ENCODE measurements at places on chromosomes 7 and 10.

- DNase-seq, result no peak
Measured at GRCh38 chr7:81618396-81619014, 151.3 kb downstream of the HGF start.

DNA sequence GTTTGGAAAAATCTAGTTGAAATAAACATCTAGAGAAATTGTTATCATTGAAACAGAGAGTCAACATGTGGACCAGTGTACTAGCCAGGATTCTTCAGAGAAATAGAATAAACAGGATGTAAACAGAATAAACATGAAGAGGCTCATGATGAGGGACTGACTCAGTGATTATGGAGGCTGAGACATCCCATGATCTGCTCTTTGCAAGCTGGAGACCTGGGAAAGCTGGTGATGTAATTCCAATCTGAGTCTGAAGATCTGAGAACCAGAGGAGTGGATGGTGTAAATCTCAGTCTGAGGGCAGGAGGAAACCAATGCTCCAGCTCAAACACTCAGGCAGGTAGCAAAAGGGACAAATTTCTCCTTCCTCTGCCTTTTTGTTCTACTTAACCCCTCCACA is 62.9 kb upstream of the FAM180A start:
- DNase-seq, result no peak

- no peak for DNase-seq
Measured at GRCh38 chr7:66033471-66034385, 41.9 kb upstream of the ASL start.

DNA sequence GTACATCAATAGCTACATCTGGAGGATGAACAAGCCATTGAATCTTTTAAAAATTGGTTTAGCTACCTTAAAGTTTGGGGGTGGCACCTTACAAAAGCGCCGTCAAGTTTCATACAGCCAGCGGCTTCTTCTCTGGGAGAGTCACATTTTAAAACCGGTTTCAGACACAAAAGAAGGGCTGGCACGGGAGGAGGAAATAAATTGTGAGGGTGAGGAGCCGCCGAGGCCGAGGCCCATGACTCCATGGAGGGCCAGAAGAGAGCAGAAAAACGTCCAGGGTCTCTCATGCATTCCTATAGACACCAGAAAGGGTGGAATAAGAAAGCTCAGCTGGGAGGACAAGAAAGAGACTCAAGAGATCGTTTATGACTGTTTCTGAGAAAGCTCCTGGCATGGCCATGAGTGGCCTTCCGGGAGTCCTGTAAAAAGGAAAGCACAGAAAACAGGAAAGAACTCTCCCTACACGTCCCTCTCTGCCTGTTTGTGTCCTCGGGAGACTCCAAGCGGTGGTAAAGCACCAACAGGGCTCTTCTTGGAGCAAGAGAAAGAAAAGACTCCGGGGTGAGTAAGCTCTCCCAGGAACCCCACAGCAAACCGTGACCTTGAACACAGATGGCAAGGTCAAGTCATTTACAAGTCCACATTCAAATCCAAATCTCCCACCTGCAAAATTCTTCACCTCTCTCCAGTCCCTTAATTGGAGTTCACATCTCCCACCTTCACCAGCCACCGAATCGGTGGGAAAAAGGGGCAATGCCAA is 1.8 kb downstream of the FRAT2 start:
- no peak for DNase-seq

DNA sequence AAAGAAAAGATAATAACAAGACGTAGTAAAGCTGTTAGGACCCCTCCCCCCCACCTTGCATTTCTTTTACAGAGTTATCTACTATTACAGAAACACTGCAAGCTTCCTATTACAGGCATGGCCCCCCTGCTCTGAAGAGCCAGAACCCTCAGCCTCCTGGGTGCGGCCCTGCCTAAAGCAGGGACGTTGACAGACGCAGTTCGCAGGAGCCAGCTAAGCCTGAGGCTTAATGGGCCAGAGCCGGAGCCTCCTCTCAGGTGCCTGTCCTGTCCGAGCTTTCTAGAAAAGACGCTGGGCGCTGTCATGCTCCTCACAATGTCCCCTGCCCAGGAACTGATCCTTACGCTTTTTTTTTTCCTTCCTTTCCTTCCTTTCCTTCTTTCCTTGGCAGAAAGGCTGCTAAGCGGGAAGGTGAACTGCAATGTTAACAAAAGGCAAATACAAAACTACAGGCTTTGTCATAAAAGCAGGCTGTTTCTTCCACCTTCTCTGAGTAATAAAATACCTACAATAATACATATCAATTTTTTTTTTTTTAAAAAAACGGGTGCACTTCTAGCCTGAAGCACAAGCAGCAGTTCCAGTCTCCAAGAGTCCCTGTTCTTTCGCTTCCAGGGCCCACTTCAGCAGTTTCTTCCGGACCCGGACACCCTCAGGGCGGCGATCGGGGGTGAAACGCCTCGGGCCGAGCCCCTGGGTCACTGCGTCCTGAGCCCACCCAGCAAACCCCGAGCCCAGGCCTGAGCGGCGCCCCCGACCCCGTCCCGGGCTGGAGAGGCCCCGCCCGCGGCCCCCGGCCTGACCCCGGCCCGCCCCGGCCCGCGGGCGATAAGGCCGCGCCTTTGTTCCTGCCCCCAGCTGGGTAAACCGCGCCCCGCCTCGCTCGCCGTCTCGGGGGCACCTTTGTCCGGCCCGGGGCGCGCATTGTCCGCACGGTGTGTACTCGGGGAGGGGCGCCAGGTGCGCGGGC is 11.2 kb downstream of the MNX1 start:
- DNase-seq, result no peak

DNA sequence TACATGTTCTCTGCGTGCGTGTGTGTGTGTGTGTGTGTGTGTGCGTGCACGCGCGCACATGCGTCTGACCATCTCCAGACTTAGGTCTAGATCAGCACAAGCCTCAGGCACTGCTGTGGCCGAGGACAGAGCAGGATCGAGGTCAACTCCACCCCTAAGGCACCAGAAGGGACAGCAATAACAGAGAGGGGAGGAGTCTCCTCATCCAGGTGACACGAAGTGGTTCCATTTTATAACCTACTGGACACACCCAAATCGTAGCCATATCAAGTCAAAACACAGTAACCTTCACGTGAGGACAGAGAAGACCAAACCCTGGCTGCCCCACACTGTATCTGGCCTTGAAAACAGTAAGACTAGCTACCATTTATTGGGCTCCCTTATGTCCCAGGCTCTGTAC is 224.1 kb downstream of the FGFR2 start:
- DNase-seq, result no peak

- DNase-seq, result no peak
Measured at GRCh38 chr7:28840592-28840995, 117.5 kb downstream of the TRIL start.

DNA sequence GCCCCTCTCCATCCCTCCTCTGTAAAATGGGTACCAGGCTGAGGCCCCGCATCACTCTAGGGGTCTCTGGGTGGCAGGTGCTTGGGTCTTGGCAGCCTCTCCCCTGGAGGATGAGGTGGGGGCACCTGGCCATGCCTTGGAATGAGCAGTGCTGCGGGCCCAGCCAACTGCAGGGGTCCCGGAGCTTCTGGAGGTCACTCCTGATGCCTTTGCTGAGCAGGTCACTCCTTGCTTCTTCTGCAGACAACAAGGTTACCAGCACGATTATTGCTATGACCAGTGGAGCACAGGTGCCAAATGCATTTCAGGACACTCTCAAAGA is 22.4 kb upstream of the ZNF488 start:
- no peak for DNase-seq

Data from SK-N-MC (cell line).